Activated CD8-positive, alpha-beta memory T cell treated with anti-CD3 and anti-CD28 coated beads, Interleukin-2, amount 50 U/mL, for 4 hours (primary cell): ENCODE measurements at places on chromosomes 5 and 9.

DNA sequence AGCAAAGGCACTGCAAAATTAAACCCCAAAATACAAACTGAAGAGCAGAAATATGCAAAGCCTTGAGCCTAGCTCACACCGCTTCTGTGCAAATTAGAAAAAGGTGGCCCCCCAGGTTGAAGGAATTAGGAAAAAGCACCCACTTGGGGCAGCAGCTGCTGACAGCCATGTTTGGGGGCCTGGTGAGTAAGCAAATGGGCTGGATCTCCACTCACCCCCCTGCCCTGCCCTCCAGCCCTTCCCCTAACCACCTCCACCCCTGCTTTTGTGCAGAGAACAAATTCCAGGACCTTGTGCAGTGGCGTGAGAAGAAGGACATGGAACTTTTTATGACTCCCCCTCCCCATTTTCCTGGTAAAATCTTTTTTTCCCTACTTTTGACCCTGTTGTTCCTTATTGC lies 92.0 kb upstream of the DNAH5 start:
- DNase-seq, result no peak

DNA sequence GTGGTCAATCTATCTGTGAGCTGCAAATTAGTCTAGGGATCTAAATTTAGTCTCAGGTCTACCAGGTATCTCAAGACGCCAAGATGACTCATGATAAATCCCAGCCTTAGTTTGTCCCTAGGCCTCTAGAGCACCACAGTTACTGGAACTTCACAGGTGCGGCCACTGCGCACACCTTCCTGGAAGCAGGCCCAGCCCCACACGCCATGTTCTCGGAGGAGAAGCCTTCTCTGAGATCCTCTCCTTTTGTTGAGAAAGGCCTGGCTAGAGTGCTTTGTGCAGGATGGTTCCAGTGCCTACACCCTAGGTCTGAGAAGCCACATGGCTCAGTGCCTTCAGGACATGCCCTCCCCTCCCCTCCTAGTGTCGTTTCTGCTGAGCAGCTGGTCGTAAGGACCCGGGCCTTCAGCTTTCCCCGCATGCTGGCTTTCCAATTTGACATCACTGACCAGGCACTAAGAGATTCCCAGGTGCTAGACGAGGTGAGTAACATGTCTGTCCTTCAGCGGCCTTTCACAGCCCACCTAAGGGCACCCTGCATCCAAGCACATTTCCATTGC lies 51.9 kb downstream of the IPPK start:
- DNase-seq, result no peak

- DNase-seq, result no peak
Measured at GRCh38 chr5:38208782-38209378, 49.5 kb upstream of the EGFLAM start.

GRCh38 chr5:132182359-132183040 lies 45.2 kb downstream of the P4HA2 start:
- no peak for DNase-seq

GRCh38 chr5:14457476-14457875 lies 124.1 kb upstream of the OTULINL start:
- DNase-seq, result no peak

DNA sequence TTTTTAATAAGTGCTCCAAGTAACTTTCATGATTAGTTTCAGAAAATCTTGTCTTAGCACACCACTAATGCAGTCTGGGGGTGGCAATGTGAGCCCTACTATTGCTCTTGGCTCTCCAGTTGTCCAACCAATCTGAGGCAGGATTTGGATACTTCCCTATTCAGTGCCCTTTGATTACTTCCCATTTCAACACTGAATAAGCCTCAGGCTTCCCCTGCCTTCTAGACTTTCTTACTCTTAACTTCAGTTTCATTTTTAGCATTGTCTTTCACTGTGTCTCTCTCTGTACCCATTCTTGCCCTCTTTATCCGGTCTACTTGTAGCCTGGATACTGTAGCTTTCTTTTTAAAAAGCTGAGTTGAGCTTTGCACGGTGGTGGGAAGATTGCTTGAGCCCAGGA lies 186.1 kb downstream of the C9orf152 start:
- DNase-seq, result no peak

DNA sequence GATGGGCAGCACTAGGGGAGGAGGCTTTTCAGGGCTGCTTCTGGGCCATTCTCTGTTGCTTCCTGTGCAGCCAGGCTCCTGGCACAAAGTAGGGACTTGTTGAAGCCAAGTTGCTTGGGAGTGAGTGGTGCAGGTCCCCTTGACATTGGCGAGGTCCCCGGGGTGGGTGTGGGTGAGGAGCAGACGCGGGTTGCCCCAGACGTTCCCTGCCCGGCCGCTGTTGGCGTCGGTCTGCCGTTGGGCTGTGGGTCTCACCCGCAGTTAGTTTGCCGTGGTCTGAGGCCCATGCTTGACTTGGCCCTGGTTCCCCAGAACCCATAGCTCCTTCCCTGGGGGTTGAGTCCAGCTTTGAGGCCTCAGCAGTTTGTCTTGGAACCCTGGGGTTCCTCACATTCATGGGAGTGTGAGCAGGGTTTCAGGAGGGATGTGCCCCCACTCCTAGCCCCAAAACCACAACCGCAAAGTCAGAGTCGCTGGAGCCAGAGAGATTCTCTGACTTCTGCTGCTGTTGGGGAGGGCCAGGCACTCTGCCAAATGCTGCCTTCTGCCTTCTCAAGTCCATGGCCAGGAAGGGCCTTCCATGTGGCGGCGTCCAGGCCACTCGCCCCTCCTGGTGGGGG lies 77.5 kb downstream of the RXRA start:
- DNase-seq, result peak; percentile 32

GRCh38 chr5:125814119-125814518 lies 609.1 kb upstream of the GRAMD2B start:
- DNase-seq, result no peak

GRCh38 chr5:124087752-124088151 lies 575.8 kb downstream of the CSNK1G3 start:
- DNase-seq, result no peak

DNA sequence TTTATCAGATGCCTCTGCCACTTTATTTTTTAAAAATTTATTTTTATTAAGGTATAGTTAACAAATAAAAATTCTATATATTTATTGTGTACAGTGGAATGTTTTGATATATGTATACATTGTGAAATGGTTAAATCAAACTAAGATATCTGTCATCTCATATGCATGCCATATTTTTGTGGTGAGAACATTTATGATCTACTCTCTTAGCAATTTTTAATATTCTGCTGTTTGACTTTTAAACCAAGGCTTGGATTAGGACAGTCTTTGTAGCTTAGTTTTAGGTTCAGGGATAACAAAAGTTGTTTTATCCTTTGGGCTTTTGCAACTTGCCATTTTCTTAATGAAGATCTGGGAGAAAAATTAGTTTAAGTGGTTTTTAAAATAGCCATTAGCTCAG lies 46.0 kb upstream of the CDKN2B start:
- no peak for DNase-seq

GRCh38 chr5:129909225-129909624 lies 5.0 kb downstream of the CHSY3 start:
- DNase-seq, result no peak

- no peak for DNase-seq
Measured at GRCh38 chr5:140146523-140146842, 20.7 kb downstream of the IGIP start.

DNA sequence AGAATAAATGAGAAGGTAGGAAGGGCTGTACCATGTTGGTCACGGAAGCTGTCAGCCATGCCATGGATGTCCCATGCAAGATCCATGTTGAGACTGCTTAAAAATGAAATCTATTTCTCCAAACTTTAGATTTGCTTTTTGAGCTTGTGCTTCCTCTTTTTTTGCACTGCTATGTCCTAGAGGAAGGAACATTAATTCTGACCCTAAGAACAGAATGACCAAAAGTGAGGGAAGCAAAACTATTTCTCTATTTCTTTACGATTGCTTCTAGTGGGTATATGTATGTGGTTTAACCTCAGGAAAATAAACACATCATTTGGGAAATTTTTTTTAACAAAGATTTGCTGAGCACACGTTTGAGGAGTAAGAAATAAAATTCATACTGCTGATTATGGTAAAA lies 84.6 kb downstream of the USP20 start:
- DNase-seq, result no peak

- no peak for DNase-seq
Measured at GRCh38 chr5:147055089-147055826, 176.7 kb upstream of the PPP2R2B start.

- no peak for DNase-seq
Measured at GRCh38 chr5:93438124-93438523, 142.9 kb downstream of the NR2F1-AS1 start.

- no peak for DNase-seq
Measured at GRCh38 chr9:114613087-114613486, 2.0 kb downstream of the TMEM268 start.

DNA sequence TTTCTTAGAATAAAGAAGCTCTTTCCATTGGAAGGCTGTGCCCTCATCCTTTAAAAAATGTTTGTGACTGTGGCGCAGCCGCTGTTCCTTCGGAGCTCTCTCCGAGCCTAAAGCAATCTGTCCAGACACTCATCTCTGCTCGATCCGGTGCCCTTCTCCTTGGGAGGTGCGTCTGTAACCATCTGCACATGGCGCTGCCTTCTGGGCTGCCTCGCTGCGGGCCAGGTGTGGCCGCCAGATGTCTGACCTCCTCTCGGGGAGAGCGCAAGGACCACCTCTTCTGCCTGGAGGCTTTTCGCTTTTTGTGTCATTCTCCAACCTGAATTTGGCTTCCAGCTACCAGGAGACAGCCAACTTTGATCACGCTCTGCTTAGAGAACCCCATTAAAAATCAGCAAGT lies 153.4 kb upstream of the PTCH1 start:
- DNase-seq, result no peak

GRCh38 chr9:79131824-79132377 lies 439.9 kb upstream of the TLE4 start:
- no peak for DNase-seq

GRCh38 chr9:111633389-111633736 lies 2.2 kb downstream of the DNAJC25 start:
- DNase-seq, result no peak

DNA sequence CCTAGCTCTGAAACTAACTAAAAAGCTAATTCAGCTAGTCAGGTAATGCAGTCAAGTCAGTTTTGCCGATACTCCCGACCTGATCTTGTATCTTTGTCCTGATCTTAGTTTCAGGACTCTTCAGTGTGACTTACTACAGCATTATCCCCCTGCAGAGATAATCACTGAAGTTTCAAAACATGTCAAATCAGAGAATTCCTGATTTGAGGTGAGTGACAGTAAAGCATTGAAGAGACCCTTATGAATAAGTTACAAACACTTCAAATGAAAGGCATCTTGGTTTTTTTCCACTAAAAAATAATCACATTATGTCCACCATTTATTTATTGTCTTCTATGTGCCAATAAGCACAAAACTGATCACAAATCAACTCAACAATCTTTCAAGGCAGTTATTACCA lies 47.6 kb downstream of the BAAT start:
- DNase-seq, result no peak

DNA sequence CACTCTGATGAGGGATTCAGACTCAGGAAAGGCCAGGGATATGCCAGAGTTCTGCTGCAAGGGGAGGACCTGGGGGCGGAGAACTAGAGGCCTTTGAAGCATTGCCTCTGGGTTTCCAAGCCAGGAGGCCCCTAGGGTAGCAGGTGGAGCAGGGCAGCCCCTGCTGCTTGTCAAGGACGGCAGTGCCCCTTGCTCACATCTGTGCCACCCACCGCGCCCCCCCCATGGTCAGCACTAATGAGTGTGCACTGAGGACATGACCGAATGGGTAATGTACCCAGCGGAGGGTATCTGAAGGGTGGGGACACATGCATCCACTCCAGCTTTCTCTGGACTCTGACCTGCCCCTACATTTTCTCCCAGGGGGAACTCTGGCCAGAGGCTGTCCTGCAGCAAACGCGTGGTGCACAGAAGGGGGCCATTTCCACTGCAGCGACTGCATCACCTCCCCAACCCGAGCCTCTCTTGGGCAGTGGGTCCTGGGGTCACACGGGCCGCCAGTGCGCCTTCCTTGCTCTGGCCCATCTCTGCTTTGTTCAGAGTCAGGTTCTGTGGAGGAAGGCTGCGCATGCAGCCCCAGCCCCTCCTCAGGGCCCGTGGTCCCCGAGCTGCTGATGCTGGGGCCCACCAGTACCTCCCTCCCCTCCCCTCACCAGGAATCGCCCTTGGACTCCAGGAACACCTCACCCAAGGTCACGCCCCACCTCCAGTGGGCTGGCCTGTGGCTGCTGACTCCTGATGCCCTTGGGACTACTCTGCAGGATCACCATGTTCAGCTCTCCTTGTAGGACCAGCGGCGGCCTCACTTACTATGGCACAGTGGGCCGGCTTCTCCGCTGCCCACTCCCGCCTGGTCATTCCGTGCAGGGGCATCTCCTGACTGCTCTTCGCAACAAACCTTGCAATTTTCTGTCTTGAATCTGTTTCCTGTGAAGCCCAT lies 31.2 kb downstream of the STC2 start:
- no peak for DNase-seq

- DNase-seq, result no peak
Measured at GRCh38 chr5:107564931-107565372, 105.8 kb downstream of the EFNA5 start.

DNA sequence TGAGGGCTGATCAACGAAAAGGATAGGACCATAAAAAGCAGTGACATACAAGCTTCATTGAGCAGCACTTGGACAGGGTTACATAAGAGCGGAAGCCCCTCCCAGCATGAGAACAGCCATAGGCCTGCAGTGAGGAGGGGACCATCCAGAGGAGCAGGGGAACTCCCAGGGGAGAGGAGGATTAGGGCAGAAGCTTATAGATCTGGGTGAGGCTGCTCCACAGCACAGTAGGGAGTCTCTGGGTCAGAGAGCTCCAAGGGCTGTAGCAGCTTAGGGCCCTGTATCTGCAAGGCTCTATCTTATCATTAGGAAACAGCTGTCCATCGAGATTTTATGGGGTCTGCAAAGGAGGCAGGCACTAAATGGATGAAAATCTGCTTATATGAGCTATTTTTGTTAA lies 186.6 kb downstream of the DOCK8 start:
- DNase-seq, result no peak
